ENCODE measurements at places on chromosomes 7 and 10. TPM values are rescaled to one million over a fixed set of nuclear protein-coding genes. Genes with fewer than 3 reads are reported as not detected.

Gene ABCB1
- 0.46 TPM for total RNA-seq

Gene CDNF
- total RNA-seq, result 0.86 TPM

Gene PILRA
- 3.3 TPM for total RNA-seq

Gene TAS2R5
- 0.50 TPM for total RNA-seq

Gene NPFFR1
- total RNA-seq, result 0.02 TPM

Gene TMEM236
- 0.05 TPM for total RNA-seq

Gene SNX13
- 16.8 TPM for total RNA-seq

Gene H2BK1
- total RNA-seq, result not detected

Gene GHRHR
- not detected for total RNA-seq

Gene FRMPD2
- total RNA-seq, result not detected

Gene NRP1
- 87.4 TPM for total RNA-seq

Gene FKBP6
- total RNA-seq, result not detected

Gene GLI3
- total RNA-seq, result 0.45 TPM

Gene ERLIN1
- 59.1 TPM for total RNA-seq

Gene FZD8
- 4.2 TPM for total RNA-seq

Gene SUN3
- total RNA-seq, result 0.13 TPM

Gene CYP2C19
- total RNA-seq, result not detected

Gene SPDYE2B
- not detected for total RNA-seq

Gene ACTR3C
- total RNA-seq, result 0.02 TPM

Gene HMX2
- not detected for total RNA-seq

Gene EBF3
- total RNA-seq, result 0.20 TPM

Gene BTBD16
- 0.43 TPM for total RNA-seq

Gene SCD
- 219 TPM for total RNA-seq

Gene EPHB6
- total RNA-seq, result 0.20 TPM

Gene ZNF425
- total RNA-seq, result 1.3 TPM
